Right lobe of liver (tissue), 6 donors: ENCODE measurements at places on chromosomes 7 and 10. TPM values are rescaled to one million over a fixed set of nuclear protein-coding genes. Genes with fewer than 3 reads are reported as not detected.

Gene CAMK2G
- 8.3 TPM for total RNA-seq

Gene CTNNA3
- 1.0 TPM for total RNA-seq

DNA sequence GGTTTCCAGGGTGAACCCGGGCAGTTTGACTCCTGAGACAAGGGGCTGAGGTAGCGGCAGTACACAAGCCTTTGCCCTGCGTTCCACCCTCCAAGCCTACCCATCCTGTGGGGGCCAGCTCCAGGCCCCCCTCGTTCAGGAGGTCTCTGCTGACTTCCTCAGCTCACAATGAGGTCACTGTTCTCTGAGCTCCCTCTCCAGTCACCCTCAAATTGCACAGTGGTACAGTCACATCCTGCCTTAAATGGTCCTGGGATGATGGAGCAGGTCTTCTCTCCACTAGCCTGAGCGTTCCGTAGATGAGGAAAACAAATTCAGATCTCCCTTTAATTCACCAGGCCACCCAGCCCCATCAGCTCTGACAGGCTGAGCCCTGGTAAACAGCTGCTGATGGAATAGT, 90.2 kb downstream of the SH3PXD2A start:
- DNase-seq: no peak

DNA sequence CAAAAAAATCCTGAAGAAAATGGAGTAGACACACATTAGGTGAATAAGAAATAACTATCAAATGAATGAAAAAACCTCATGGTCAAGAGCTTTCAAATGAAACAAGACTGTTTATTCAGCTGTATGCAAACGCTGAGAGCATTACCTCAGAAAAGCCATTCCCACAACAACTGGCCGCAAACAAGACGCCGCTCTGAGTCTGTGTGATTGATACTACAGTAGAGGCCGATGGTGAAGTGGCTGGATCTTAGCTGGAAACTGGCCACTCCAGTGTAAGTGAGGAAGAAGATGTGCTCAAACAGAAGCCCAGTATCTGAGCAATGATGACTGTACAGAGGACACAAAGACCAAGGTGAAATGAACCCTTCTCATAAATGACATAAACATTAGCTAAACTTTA, 252.4 kb upstream of the GHITM start:
- DNase-seq: no peak

Gene LBX1
- not detected for total RNA-seq

Gene FAM131B
- 0.06 TPM for total RNA-seq

Gene OR2A5
- not detected for total RNA-seq

GRCh38 chr7:97418312-97418711, 300.8 kb downstream of the SDHAF3 start:
- DNase-seq: no peak

- no peak for DNase-seq
These were observed 460.1 kb downstream of the PLXDC2 start for GRCh38 chr10:20276127-20276979.

- DNase-seq: no peak
These were observed 46.3 kb upstream of the SHH start for GRCh38 chr7:155858521-155859061.

- DNase-seq: no peak
These were observed 6.0 kb downstream of the PRXL2A start for GRCh38 chr10:80414142-80414895.

DNA sequence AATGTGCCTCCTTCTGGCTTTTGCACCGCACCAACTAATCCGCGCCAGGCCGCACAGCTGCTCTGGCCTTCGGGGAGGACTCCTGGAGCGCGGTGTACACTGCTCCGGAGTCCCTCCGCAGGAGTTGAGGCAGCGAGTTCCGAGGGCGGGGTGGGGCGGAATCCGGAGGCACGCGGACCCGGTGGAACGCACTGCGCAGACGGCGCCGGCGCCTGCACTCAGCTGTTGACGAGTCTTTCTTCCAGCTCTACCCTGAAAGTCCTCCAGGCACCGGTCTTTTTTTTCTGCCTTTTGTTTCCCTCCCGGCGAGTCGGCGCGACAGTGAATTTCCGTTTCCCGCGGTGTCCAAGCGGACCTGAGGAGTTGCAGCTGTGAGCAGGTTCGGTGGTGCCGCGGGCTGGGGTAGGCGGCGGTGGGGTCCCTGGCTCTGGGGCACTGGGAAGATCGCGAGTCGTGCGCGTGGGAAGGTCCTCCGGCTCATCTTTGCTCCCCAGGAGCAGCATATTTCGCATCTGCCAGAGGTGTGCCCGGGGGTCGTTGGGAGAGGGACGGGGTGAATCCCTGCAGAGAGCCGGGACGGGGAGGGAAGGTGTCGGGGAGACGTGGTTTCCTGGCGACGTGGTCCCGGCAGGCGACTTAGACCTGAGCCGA, 44.1 kb downstream of the SFTPD start:
- peak; percentile 68 for DNase-seq

DNA sequence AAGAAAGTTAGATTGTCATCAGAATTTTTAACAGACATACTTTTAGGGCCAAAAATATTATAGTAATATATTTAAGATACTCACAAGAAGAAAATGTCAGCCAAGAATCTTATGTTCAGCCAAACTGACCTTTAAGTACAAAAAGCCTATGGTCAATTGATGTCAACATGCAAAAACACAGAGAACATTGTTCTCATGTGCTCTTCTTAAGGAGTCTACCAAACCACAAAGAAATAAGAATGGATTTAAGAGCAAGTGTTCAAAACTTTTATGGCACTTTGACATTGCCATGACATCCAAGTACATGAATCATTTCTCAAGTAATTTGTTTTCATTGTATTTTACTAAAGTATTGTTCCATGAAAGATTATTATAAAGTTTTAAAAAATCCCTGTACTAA, 180.4 kb downstream of the TMEM26 start:
- no peak for DNase-seq

Gene SCART1
- total RNA-seq: 0.19 TPM

Gene CHAT
- not detected for total RNA-seq

DNA sequence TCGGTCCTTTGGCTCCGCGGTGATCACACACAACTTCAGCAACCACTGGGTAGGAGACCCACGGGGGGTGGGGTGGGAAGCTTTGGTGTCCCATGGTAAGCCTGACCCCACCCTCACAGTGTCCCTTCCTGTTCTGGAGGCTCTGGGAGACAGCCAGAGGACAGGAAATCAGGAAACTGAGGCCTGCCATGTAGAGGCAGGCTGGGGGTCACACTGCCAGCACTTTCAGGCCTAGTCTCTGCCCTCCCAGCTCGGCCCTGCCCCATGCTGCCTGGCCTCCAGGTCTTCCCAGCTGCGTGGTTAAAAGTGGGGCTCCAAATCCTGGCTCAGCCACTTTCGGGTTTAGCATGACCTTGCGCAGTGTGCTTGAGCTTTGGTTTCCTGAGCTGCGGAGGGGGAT, 10.9 kb downstream of the AQP1 start:
- peak; percentile 27 for DNase-seq

DNA sequence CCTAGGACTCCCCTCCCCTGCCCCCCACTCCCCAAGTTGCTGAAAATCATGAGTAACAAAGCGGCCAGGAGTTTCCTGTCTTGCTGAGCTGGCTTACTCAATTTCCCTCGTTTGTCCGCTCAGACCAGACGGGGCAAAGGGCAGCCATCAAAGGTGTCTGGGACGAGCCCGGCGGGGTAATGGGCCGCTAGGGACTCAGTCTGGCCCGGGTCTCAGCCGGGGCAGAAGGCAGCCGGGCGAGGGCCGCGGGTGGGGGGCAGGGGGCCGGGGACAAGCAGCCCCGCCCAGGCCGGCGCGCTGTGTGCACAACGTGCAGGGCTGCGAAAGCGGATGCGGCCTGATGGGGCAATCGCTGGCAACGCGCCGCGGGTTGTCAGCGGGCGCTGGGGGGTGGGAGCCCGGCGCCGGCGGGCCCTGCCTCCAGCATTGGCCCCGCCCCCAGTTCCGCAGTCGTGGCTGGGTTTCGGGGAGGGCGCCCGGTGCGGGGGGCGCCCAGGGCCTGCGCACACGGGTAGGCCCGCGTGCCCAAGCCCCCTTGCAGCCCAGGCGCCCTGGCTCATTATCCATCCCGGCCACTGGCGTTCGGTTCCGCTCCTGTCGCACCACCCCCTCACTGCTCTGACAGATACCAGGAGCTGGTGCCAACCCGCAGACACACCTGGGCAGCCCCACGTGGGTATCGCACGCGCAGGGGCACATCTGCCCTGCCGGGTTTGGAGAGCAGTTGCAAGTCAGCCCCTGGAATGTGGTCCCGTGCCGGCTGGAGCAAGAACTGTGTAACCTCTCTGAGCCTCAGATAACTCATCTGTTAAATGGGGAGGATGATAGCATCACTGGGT, 35.1 kb downstream of the DNAJB12 start:
- peak; percentile 98 for DNase-seq

GRCh38 chr7:84510505-84510904, 315.9 kb upstream of the SEMA3A start:
- no peak for DNase-seq

DNA sequence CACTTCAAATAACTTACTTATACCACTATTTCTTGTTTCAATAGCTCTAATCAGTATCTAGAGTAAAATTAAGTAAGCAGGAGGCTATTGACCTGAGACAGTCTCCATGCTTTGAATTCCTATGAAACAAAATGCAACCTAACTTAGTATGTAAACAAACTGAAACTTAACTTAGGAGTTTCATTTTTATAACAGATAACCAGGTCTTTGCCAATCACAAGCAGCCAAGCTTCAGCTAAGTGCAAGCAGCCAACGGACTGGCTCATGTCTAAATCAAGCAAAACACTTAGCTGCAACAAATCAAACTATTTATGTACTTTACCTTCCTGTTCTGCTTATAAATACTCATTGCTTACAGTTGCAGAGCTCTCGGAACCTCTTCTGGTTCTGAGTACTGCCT, 4.4 kb upstream of the GSTK1 start:
- no peak for DNase-seq

- DNase-seq: no peak
These were observed 9.2 kb upstream of the MRLN start for GRCh38 chr10:59762505-59762904.

DNA sequence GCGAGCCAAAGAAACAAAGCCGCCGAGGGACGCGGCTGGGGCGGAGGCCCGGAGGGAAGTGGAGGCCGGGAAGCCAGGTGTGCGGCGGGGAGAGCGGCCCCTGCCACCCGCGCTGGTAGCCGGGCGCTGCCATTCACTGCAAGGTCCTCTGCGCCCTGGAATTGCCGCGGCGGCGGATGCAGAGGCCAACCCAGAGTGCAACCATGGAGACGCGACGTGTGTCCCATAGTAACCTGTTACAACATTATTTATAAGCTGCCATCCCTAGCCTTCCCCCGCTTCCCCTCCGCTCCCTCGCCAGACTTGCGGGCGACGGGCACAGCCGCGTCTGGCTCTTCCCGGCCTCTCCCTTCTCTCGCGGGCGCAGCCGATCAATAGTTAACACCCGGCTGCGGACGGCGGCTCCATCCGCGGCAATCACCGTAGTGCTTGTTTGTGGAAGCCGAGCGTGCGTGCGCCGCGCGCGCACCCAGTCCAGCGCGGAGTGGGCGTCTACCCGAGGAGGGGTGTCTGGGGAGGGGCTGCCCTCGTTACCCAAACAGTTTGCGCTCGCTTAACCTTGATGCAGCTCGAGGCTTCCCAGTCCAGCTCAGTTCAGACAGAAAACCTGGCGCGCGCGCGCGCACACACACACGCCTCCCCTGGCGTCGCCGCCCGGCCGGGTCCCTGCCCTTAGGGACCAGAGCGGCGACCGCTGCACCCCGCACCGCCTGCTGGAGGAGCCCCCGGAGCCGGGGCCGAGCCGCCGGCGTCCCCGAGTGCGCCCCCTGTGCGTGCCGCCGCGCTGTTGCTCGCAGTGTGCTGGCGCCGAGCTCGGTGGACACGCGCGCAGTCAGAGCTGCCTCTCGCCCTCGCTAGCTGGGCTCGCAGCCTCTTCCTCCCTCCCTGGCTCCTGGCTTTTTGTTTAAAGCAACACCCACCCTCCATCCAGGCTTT, 165.4 kb upstream of the DPP6 start:
- DNase-seq: no peak

Gene STRIP2
- 0.24 TPM for total RNA-seq

GRCh38 chr7:28474282-28474638, 61.9 kb downstream of the CREB5 start:
- DNase-seq: no peak

DNA sequence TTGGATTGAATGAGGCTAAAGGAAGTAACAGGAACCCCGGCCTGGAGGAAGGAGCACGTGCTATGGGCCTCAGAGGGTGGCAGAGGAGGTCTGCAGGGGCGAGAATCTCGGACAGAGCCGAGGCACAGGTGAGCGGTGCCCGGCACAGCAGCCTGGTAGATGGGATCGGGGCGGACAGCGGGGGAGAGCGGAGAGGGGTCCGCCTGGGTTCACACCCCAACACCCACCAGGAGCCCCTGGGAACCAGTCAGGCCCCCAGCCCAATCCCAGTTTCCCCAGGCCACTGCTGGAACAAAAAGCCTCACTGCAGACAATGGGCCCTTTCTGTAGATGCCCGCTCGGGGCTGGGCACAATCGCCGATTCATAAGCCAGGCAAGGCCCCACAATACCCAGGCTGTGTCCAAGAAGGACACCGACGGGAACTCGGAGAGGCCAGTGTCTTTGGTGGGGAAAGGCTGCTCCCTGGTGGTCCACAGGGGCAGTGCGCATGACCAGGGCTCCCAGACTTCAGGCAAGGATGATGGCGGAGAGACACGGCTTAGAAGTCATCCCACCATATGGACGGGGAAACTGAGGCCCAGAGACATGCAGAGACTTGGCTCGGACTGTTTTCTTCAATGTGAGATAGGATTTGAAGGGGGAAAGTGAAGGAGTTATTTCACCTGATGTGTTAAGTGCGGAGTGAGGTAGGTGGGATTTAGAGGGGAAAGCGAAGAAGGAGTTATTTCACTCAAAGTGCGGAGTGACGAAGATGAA, 106.9 kb upstream of the GPR26 start:
- peak; percentile 74 for DNase-seq

GRCh38 chr7:29135846-29136245, 10.5 kb downstream of the CPVL start:
- DNase-seq: no peak

DNA sequence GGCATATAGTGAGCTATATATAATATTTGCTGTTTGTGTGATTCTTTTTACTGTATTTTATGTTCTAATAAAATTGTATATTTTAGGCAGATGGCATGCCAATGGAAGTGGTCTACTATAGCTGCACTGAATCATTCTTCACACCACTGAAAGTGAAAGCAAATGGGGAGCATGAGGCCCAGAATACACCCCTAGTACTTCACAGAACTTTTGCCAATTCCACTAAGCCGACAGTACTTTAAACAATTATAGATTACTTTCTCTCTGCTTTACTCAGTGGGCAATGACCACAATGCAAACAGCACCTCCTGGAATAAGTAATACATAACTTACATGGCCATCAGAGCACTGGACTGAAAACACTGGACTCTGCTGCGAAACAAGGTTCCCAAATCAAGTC, 70.2 kb downstream of the ANKRD26 start:
- no peak for DNase-seq
